Stimulated activated naive CD4-positive, alpha-beta T cell treated with Interleukin-2 at 50 U/mL for 16 hours (primary cell): ENCODE measurements at places on chromosomes 4 and X.

DNA sequence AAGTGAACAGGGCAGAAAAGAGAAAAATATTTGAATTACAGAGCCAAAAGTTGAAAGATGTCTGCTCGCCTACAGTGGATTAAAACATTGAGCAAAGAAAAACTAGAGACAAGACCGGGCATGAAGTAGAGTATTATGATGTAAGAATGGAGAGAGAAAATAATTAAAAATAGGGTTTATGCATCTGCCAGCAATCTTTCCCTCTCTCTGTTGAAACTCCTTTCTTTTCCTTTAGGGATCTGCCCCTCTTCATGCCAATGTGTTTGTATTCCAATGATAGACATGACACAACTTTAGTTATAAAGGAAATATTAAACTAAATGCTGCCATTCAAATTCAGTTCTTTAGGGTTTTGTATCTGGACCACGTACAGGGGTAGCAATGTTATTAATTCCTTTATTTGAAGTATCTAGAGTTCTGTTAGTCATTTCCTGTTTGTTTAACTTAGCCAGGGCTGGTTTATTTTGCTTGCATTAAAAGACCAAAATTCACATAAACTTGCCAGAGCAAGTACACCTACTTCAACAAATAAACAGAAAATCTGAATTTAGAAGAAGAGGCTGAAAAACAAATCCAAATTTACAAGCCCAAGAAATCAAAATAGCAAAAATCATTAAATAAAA lies 202.6 kb downstream of the SPOCK3 start:
- DNase-seq: no peak

DNA sequence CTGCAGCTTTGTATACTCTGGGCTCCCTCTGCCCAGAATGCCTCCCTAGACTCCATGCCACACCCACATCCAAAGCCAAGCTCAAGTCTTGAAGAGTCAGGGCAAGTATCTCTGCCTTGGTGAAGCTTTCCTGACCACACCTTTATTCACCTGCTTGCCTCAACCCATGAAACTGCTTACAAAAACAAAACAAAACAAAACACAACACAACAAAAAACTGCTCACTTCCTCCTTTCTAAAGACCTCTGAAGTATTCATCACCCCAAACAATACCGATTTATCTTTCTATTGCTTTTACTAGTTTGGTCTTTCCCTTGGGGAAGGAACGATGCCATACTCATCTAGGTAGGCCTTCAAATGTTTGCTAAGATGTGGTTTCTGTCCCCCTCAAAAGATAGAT lies 45.0 kb downstream of the TMEM165 start:
- DNase-seq: no peak

GRCh38 chr4:123415977-123416376 lies 19.4 kb downstream of the SPRY1 start:
- peak; percentile 24 for DNase-seq

GRCh38 chrX:10370976-10371375 lies 214.2 kb downstream of the CLCN4 start:
- DNase-seq: no peak

GRCh38 chr4:145734031-145734430 lies 54.1 kb downstream of the C4orf51 start:
- DNase-seq: no peak

DNA sequence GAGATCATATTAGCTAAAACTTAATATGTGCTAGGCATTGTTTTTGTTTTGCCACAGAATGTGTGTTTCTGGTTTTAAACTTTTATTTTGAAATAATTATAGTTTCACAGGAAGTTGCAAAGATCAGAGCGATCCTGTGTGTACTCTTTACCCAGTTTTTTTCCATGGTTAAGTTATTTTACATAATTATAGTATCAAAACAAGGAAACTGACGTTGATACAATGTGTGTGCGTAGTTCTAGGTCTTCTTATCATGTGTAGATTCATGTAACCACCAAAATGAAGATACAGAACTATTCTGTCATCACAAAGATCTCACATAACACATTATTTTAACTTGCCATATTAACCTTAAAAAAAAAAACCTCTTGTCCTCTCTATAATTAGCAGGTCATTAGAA lies 69.2 kb downstream of the BLTP1 start:
- no peak for DNase-seq

DNA sequence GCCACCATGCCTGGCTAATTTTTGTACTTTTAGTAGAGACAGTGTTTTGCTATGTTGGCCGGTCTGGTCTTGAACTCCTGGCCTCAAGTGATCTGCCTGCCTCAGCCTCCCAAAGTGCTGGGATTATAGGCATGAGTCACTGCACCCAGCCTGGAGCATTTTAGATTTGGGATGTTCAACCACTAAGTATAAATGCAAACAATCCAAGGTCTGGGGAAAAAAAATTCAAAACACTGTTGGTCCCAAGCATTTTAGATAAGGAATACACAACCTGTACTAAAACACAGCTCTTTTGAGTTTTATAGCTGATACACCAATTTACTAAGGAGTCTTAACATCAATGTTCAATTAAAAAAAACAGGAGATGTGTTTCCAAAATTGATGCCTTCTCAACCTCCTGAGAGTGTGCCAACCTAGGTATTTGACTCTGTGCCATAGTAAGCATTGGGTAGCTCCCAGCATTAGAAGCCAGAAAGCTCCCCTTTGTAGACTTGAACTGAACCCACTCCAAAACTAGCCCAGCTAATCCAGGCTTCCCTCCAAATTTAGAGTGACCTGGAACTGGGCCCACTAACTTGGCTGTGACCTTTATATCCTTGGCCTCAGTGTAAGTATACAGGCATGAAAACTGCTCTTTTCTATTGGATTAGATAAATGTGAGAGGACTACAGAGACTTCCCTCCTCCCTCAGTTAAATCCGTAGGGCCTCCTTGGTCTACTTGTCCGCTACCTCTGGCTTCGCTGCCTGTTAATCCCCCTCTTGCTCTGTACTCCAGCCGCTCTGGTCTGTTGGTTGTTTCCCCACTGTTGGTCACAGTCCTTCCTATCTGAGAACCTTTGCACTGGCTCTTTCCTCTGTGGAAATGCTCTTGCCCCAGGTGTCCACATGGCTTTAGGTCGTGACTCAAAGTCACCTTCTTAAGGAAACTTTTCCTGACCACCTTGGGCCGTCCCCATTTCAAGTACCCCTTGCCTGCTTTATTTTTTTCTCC lies 77.6 kb downstream of the CCKAR start:
- no peak for DNase-seq

DNA sequence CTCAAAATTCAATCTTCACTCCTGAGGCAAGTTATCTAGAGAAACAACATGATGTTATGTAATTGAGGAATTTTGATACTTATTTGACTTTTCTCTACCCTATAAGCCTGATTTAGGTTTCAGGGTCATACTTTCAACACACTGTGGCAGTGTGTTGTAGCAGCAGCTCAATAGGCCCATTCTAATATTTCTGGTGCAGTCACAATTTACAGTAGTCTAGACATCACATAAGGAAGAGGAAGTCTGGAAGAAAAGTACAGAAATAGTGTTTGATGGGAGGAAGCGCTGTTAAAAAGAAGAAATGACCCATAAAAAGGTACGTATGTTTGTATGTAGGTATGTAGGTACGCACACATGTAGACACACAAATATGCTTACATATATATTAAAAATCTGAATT lies 194.3 kb downstream of the ARHGAP24 start:
- no peak for DNase-seq

GRCh38 chrX:96373047-96373355 lies 311.6 kb upstream of the DIAPH2 start:
- no peak for DNase-seq

GRCh38 chr4:145003675-145004074 lies 94.3 kb downstream of the ANAPC10 start:
- no peak for DNase-seq

DNA sequence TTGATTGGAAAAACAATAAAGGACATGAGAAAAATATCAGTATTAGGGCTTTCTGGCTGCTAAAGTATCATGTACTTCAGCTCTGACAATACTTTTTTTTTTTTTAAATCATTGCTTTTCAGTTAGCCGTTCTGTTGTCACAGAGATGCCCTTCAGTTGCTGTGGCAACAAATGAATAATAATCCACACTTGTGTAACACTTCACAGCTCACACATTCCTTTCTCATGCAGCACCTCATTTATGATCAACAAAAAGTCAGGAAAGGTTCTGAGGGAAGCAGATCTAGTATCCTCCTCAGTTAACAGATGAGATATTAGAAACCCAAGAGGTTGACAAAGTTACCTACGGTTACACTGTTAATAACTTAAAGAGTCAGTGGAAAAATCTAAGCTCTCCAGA lies 444.2 kb upstream of the SLIT2 start:
- DNase-seq: no peak

DNA sequence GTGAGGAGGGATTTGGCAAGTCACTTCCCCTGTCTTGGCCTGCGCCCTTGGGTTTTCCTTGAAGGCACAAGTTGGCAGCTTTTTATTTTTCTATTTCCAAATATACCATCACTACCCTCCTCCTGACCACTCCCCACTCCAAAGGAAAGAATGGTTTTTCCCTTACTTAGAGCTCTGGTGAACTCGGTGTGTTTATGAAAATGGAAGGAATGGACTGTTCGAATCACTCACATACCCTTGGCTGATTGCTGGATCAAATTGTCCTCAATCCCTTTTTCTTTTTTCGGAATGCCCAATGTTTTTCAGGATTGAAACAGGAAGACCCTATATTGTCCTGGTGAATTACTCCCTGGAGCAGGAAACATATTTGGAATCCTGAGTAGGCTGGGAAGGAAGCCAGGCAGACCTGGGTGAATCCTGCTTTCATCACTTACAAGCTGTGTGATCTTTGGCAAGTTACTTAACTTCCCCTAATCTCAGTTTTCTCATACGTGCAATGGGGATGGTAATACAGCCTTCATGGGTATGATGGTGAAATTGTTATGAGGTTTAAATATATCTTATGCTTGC lies 70.7 kb downstream of the RTL5 start:
- no peak for DNase-seq

DNA sequence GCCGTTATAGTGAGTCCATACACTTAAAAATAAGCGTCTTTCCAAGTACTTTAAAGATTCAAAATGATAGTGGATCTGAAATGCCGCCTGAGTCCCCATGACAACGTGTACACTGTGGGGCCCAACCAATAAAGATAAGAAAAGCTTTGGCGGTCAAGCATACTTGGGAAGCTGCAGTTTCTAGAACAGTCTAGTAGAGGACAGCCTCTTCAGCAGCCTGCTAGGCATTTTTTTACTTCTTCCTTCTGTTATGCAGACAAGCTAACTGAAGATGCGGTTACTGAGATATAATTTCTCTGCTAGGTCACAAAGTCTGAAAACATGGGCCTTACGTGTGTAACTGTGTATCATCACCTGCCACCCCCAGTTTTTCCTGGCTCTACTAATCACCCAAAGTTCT lies 402 bp upstream of the UPRT start:
- peak; percentile 6 for DNase-seq

DNA sequence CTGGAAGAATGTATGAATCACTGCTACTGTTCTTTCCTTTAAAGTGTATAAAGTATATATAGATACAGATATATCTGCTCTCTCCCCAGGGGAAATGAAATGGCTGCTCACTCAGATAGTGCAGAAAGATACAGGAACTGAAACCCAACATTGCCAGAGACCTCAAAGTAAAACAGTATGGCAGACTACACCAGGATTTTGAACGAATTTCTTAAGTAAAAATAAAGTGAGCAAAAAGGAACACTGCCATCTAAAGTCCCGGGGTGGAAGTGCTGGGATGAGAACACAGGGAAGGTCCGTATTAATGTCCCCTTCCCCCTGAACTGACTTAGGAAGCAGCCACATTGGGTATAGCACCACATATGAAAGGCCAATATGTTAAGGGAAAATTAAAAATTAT lies 93.4 kb downstream of the TMA16 start:
- no peak for DNase-seq

- no peak for DNase-seq
These were observed 53.9 kb downstream of the MGST2 start for GRCh38 chr4:139719381-139720101.

GRCh38 chrX:74421036-74421739 lies at the start of gene SLC16A2:
Gene SLC16A2, plus strand, starts transcription at chrX:74421493. Its CDS starts 145 bp downstream, at chrX:74421638.
- DNase-seq: peak; percentile 13

DNA sequence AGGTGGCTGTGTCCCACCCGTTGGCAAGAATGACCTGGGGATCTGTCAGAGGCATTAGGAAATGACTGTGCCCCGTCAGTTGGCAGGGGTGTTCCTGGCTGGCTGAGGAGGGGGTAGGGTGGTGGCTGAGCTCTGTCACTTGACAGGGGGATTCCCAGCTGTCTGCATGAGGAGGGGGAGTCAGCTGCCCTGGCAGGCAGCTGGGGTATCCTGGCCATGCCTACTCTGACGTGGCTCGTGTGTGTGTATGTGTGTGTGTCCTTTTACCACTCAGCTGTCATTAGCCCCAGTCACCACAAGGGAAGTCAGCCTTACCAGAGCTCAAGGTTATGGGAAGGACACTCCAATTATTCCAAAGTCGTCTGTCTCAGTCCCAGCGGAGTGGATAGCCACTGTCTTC lies 93.2 kb downstream of the EFNB1 start:
- DNase-seq: no peak

DNA sequence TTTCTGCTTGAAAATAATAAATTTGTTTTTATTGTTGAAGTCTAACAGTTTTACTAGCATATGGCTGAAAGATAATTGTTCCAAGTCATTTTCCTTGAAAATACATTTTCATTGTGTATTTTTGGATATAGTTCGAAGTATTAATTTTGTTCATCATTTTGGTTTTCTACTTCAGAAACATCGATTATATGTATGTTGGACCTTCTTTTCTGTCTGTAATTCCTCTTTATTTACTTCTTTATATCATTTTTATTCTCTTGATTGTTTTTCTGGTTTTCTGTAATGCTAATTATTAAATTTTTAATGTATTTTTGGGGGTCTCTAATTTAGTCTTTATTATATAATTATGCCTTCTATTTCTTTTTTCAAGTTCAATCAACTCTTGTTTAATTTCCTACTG lies 407.1 kb upstream of the FRG1 start:
- DNase-seq: no peak

GRCh38 chr4:42398171-42398870 lies 1.0 kb downstream of the SHISA3 start:
- no peak for DNase-seq

DNA sequence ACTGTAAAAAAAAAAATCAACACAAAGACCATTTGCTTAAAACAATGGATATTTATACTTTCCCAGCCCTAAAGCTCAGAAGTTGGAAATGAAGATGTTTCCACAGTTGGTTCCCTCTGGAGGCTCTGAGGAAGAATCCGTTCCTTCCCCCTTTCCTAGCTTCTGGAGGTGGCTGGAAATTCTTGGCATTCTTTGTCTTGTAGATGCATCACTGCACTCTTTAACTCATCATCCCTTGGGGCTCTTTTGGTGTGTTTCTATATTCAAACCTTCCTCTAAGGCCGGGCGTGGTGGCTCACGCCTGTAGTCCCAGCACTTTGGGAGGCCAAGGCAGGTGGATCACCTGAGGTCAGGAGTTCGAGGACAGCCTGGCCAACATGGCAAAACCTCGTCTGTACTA lies 78.7 kb downstream of the VCX3A start:
- no peak for DNase-seq

- DNase-seq: peak; percentile 1
These were observed 1.5 kb downstream of the FRMPD3 start for GRCh38 chrX:107450823-107451509.

DNA sequence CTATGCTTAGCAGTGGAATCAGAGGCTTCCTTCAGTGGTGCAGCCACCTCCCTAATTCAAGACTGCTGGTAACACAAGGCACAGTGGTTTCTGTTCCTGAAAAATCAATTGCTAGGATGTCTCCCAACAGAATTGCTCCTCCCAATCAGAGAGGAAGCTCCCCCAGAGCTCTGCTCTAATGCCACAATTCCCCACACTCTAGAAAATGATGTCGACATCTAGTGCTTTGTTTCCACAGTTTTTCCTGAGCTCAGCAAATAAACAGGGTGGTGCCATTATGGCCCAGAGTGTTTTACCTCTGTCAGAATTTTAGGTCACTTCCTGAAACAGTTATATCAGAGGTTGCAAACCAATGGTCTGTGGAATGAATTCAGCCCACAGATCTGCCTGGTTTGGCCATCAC lies 24.7 kb downstream of the TAB3 start:
- no peak for DNase-seq
